ENCODE measurements at places on chromosomes 7 and 10. TPM values are rescaled to one million over a fixed set of nuclear protein-coding genes. Genes with fewer than 3 reads are reported as not detected.

GRCh38 chr10:127298381-127298780 lies 102.0 kb upstream of the INSYN2A start:
- no peak for DNase-seq
- H3K4me1 ChIP-seq = no peaks in the 10 kb centered on the region
- H3K4me3 ChIP-seq = no peak overlapping the region
- H3K27me3 ChIP-seq = no peaks in the 10 kb centered on the region
- H3K36me3 ChIP-seq = no peaks in the 10 kb centered on the region

- peaks cover 39% of the 10 kb centered on the region for H3K4me1 ChIP-seq
- H3K36me3 ChIP-seq = no peaks in the 10 kb centered on the region
- DNase-seq = no peak
- H3K27ac ChIP-seq = no peak overlapping the region
- no peak overlapping the region for H3K4me3 ChIP-seq
- H3K27me3 ChIP-seq = no peaks in the 10 kb centered on the region
Observed at GRCh38 chr7:105022458-105022857, 8.5 kb downstream of the KMT2E start.

- H3K4me3 ChIP-seq = no peak overlapping the region
- H3K27me3 ChIP-seq = peaks cover 4% of the 10 kb centered on the region
- H3K36me3 ChIP-seq = no peaks in the 10 kb centered on the region
- H3K4me1 ChIP-seq = no peaks in the 10 kb centered on the region
- DNase-seq = no peak
- H3K27ac ChIP-seq = no peak overlapping the region
Observed at GRCh38 chr10:47278152-47278473, 21.9 kb upstream of the GDF10 start.

SOSTDC1 gene
- total RNA-seq = under 0.01 TPM

- H3K36me3 ChIP-seq = no peaks in the 10 kb centered on the region
- no peaks in the 10 kb centered on the region for H3K4me1 ChIP-seq
- H3K27ac ChIP-seq = no peak overlapping the region
- H3K4me3 ChIP-seq = no peak overlapping the region
Observed at GRCh38 chr7:31688372-31688771, 1.4 kb downstream of the PPP1R17 start.

All from osteoblast (primary cell).